Activated naive CD4-positive, alpha-beta T cell treated with anti-CD3 and anti-CD28 coated beads for 36 hours (primary cell): ENCODE measurements at places on chromosomes 4 and X.

DNA sequence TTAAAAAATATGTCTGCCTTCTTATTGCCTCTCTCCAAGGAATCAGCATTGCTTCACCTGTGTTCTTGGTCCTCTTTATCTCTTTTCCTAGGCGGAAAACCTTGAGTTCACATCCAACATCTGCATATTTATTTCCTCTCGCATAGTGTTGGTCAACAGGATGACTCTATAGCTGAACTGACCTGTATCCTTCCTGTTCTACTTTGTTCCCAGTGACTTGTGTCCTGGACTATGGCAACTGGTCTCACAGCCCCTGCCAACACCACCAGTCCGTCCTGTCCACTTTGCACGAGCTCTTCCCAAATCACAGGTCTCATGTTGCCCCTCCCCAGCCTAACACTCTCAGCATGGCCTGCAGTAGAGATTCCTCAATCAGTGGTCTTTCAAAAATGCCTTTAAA, 2.0 kb downstream of the DIPK2B start:
- DNase-seq, result no peak

DNA sequence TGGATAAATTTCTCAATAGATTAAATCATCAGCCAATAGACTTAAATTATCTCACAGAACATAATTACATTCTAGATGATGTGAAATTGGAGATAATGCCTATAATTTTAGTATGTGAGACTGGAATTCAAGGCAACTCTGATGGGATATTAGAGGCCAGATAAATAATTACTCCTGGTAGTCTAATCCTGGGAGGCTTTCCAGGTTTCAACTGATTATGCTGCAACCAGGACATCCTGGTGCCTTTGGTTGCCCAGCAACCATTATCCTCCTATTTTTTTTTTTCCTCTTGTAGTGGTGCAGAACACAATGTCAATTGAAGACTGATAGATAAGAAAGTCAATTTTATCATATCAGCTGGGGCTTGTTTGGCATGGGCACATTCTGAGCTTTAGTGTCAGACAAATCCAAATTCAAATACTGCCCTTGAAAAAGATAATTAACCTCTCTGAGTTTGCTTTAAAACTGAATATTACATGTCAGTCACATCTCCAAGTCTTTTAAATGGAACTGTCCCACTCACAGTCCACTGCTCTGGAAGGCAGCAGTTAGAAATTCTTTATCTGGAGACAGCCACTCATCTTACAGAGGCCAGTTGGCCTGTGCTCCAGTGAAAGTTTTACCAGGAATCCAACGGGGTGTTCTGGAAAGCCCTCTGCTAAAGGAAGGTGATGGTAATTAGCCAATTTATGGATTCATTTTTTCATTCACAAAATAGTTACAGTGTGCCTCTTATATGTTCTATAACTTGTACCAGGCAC, 95.3 kb upstream of the GUCY1A1 start:
- no peak for DNase-seq

- DNase-seq, result no peak
Measured at GRCh38 chr4:80225595-80225994, 28.3 kb downstream of the PRDM8 start.

- no peak for DNase-seq
Measured at GRCh38 chrX:149910178-149910695, 19.1 kb upstream of the HSFX4 start.

DNA sequence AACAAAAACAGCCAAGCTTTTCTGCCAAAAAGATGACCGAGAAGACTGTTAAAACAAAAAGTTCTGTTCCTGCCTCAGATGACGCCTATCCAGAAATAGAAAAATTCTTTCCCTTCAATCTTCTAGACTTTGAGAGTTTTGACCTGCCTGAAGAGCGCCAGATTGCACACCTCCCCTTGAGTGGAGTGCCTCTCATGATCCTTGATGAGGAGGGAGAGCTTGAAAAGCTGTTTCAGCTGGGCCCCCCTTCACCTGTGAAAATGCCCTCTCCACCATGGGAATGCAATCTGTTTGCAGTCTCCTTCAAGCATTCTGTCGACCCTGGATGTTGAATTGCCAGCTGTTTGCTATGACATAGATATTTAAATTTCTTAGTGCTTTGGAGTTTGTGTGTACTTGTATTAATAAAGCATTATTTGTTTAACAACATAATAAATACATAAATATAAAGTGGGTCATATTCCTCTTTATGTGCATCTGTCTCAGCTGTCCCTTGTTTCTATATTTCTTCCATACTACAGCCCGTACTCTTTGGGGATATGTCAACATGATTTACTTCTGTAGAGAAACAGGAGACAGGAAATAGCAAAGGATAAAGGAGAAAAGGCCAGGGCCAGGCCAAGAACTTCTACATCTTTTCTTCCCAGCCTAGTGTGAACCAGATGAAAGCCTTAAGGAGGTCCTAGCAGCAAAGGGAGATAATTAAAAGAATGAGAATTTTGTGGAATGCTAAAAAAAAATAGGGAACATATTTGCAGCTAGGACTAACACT, 667 bp downstream of the PTTG2 start:
- DNase-seq, result no peak
